ENCODE measurements at places on chromosomes 11 and 22. TPM values are rescaled to one million over a fixed set of nuclear protein-coding genes. Genes with fewer than 3 reads are reported as not detected.
A peak's percentile ranks its signal among the peaks of the same experiment; 100 is the strongest.

DNA sequence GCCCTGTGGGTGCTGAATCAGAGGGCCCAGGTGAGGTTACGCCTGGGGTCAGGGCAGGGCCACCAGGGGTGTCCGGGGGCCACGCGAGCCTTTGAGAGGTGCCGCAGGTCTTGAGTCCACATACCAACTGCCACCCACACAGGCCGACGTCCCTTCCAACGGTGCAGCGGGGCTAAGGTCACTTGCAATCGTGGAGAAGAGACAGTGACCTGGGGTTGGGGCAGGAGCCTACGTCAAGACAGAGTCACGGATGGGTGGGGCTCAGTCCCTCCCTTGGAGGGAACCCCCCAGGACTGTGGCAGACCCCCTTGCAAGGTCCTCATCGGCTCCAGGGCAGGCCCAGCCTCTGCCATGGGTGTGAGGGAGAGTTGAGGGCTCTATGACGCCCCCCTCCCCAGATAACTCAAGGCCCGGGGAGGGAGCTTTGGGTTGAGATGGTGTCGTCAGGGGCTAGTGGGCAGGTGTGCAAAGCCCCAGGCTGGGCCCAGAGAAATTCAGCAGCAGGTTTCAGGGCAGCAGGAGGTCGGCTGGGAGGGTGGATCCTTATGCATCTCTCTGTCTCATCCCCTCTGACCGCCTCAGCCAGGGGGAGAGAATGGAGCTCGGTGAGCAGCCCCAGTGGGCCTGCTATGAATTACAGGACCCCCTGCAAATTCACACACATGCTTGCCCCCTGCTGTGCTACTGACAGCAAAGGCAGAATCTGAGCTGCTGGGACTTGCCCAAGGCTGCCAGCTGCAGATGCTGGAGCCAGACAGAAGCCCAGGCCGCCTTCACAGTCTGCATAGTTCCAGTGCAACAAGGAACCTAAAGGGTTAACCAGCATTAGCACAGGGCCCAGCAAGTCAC, 60.0 kb downstream of the MYEOV start:
- H3K4me3 ChIP-seq: no peak overlapping the region
- no peak for DNase-seq
- no peak overlapping the region for H3K27ac ChIP-seq
- no peaks in the 10 kb centered on the region for H3K27me3 ChIP-seq
- H3K36me3 ChIP-seq: no peaks in the 10 kb centered on the region

DNA sequence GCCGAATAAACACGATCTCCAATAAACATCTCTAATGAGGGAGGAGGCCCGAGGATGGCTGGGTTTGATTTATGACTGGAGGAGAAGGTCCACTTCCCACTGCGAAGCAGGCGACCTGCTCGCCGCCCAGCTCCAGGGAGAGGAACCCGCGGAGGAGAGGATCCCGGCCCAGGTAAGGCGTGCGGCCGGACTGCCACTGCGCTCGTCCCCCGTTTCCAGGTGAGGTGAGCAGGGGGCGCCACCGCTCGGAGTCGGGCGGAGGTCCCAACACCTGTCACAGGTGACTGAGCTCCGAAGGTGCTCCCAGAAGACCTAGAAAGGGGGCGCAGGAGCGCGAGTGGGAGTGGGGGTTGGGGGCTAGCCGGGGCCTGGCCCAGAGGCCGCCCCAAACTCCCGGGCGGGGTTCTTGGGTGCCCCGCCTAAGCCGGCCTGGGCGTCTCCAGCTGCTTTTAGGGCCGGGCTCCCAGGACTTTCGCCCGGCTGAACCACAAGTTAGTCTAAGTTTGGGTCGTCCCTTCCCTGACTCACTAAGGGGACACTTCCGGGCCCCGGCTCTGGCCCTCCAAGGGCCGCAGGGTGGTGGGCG, 5.4 kb upstream of the PAX6 start:
- no peak overlapping the region for H3K27ac ChIP-seq
- no peaks in the 10 kb centered on the region for H3K36me3 ChIP-seq
- peak overlapping the region; percentile 12 for H3K4me3 ChIP-seq
- DNase-seq: no peak

DNA sequence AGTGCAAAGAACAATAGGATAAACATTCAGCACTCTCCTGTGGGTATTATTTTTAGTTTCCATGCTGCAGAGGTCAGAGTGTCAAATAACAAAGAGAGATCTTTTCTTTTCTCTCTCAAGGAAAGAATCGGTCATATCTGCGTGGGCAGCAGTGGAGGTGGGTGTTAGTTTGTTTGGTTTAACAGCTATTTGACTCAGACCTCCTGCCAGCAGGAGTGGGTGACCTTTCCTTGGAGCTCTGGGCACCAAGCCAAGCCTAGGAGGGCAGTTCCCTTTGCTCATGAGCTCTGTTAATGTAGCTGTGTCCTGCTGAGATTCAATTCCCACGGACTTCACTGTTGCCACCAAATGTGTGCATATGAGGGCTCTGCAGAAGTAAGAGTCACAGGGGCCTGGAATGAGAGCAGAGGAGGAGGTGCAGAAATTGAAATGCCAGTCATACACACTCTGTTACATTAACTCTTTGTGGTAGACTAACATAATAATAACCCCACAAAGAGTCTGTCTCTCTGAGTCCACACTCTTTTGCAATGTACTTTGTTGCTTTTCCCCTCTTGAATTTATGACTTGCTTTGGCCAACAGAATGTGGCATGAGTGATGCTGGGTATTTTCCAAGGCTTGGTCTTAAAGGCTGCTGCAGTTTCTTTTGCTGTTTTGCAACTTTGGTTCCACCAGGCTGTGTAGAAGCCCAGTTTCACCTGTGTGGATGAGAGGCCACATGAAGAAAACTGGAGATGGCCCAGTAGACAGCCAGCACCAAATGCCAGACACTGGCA, 76.0 kb upstream of the GRK3 start:
- H3K27ac ChIP-seq: peak overlapping the region; percentile 28
- no peak overlapping the region for H3K4me3 ChIP-seq
- no peaks in the 10 kb centered on the region for H3K4me1 ChIP-seq
- DNase-seq: peak; percentile 56
- H3K36me3 ChIP-seq: no peaks in the 10 kb centered on the region

GRCh38 chr11:72347691-72348090, 86.6 kb downstream of the CLPB start:
- DNase-seq: no peak
- H3K27me3 ChIP-seq: no peaks in the 10 kb centered on the region
- H3K36me3 ChIP-seq: no peaks in the 10 kb centered on the region

DNA sequence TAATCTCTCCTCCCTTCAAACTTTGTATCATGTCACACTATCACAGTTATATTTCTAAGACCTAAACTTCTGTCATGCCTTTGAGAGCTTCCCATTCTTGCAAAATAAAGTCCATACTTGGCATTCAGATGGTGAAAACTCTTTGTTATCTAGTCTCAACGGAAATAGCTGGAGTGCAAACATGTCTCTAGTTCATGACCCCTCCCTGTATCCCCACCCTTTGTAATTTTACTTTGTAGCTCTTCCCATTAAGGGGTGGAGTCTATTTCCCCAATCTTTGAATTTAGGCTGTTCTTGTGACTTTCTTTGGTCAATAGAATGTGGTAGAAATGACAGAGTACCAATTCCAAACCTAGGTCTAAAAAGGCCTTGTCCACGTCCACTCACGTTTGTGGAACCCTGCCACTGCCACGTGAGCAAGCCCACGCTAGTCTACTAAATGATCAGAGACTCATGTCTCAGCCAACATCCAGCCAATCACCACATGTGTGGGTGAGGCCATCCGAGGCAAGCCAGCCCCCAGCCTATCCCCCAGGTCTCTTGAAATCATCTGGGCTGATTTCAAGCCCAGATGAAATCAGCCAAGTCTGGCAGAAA, 23.4 kb downstream of the SLN start:
- no peak overlapping the region for H3K4me3 ChIP-seq
- DNase-seq: no peak
- no peaks in the 10 kb centered on the region for H3K27me3 ChIP-seq
- H3K27ac ChIP-seq: no peak overlapping the region
- H3K36me3 ChIP-seq: no peaks in the 10 kb centered on the region
- no peaks in the 10 kb centered on the region for H3K4me1 ChIP-seq

- H3K4me3 ChIP-seq: no peak overlapping the region
- H3K36me3 ChIP-seq: no peaks in the 10 kb centered on the region
- H3K27ac ChIP-seq: no peak overlapping the region
- no peak for DNase-seq
- H3K27me3 ChIP-seq: no peaks in the 10 kb centered on the region
These were observed 74.4 kb downstream of the MS4A13 start for GRCh38 chr11:60589611-60590010.

- H3K4me3 ChIP-seq: no peak overlapping the region
- no peaks in the 10 kb centered on the region for H3K36me3 ChIP-seq
- no peak overlapping the region for H3K27ac ChIP-seq
- no peaks in the 10 kb centered on the region for H3K4me1 ChIP-seq
- no peak for DNase-seq
These were observed 615.4 kb upstream of the B3GAT1 start for GRCh38 chr11:135027461-135027860.

GRCh38 chr11:74310857-74311256, 583 bp downstream of the P4HA3 start:
- no peaks in the 10 kb centered on the region for H3K27me3 ChIP-seq
- no peak overlapping the region for H3K27ac ChIP-seq

DNA sequence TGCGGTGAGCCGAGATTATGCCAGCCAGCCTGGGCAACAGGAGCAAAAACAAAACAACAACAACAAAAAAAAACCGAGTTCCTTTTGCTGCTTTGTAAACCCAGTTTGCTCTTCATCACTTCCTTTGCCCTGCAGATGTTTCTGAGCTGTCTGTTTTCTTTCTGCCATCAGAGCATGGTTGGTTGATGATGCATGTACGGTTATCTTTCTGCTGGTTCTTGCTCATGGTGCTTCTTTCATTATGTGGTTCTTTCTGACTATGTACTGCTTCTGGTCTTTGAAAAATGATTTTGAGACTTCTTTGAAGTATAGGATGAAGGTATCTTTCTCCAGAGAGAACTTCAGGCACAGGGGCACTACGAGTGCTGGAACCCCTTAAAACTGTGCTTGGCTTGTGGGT, 13.2 kb downstream of the TANGO2 start:
- H3K4me3 ChIP-seq: no peak overlapping the region
- no peaks in the 10 kb centered on the region for H3K4me1 ChIP-seq
- DNase-seq: no peak

DNA sequence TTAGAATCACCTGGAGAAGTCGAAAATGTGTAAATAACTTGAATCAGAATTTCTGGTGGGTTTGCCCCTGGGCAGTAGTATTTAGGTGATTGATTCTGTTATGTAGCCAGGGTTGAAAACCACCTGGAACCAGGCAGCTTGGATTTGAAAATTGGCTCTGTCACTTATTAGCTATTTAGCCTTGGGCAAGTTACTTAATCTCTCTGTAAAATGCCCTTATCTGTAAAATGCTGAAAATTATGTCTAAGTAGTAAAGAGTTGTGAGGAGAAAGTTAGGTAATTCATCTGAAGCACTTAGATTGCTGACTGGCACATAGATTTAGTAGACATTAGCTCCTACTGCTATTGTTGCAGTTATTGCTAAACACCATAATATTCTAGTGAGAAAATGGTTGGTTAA, 49.3 kb downstream of the PPME1 start:
- no peaks in the 10 kb centered on the region for H3K36me3 ChIP-seq
- H3K4me1 ChIP-seq: no peaks in the 10 kb centered on the region
- no peak for DNase-seq

- no peak for DNase-seq
- no peak overlapping the region for H3K27ac ChIP-seq
- no peak overlapping the region for H3K4me3 ChIP-seq
- H3K36me3 ChIP-seq: no peaks in the 10 kb centered on the region
- no peaks in the 10 kb centered on the region for H3K4me1 ChIP-seq
- H3K27me3 ChIP-seq: no peaks in the 10 kb centered on the region
These were observed 32.5 kb downstream of the LMO1 start for GRCh38 chr11:8230921-8231847.

DNA sequence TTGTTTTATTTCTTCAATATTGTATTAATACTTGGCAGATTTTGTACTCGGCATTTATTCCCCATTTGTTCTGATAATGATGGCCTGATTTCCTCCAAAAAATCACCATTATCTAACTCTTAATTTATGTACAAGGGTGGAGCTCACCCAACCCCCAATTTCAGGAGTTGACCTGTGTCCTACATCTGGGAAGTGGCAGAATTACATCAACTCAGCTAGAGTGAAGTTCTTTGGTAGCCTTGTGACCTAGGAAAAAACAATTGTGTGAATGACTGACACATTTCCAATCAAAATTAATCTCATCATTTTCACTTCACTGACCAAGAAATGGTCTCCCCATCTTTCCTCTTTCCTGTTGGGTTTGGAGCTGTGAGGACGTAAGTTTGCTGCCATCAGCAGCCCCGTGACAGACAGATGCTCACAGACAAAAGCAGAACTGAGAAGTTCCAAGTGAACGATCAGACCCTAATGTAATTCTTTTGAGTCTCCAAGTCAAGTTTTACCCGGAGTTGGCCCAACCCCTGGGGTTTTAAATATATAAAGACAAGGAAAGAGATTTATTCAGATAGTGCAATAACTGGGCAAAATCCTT, 16.6 kb upstream of the MS4A6E start:
- no peak overlapping the region for H3K4me3 ChIP-seq
- H3K27ac ChIP-seq: no peak overlapping the region
- H3K36me3 ChIP-seq: no peaks in the 10 kb centered on the region

DNA sequence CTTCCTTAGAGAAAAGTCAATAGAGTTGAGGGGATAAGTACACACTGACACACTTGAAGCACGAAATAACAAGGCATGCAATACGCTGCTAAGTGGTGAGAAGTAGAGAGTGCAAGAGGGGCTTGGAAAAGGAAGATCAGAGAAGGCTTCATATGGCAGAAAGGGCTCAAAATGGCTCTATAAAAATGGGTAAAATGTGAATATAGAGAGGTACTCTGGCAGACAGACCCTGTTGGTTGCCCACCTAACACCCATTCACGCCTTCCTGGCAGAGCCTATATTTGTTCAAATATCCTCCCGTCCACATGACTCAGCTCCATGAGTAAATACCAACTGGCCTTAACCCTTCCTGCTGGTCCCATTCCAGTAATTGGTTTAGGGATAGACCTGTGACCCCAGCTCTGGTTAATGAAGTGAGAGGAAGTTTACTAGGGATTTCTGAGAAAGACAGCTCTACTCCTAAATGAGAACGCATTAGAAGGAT, 38.9 kb upstream of the CCDC34 start:
- H3K27ac ChIP-seq: no peak overlapping the region
- no peak for DNase-seq
- H3K27me3 ChIP-seq: no peaks in the 10 kb centered on the region
- H3K4me3 ChIP-seq: no peak overlapping the region
- H3K4me1 ChIP-seq: no peaks in the 10 kb centered on the region
- no peaks in the 10 kb centered on the region for H3K36me3 ChIP-seq

- no peak overlapping the region for H3K4me3 ChIP-seq
- no peaks in the 10 kb centered on the region for H3K27me3 ChIP-seq
- peak overlapping the region; percentile 25 for H3K27ac ChIP-seq
- DNase-seq: no peak
These were observed 76.0 kb upstream of the MTMR2 start for GRCh38 chr11:95999711-96000406.

- no peaks in the 10 kb centered on the region for H3K27me3 ChIP-seq
- H3K4me1 ChIP-seq: peaks cover 9% of the 10 kb centered on the region
- no peaks in the 10 kb centered on the region for H3K36me3 ChIP-seq
- peak within 1 kb of the TSS; percentile 40 for H3K4me3 ChIP-seq
- peak; percentile 49 for DNase-seq
- no peak within 1 kb of the TSS for H3K27ac ChIP-seq
These were observed at the start of gene SCN4B for GRCh38 chr11:118152552-118153471. Gene SCN4B, minus strand, starts transcription at chr11:118152823. Its CDS starts 150 bp downstream, at chr11:118152673.

The DRG1 gene
- 31.5 TPM for total RNA-seq

The MAPK11 gene
- 7.9 TPM for total RNA-seq

The RASSF10 gene
- not detected for total RNA-seq

The CREB3L1 gene
- total RNA-seq: 20.8 TPM

The SCGB2A2 gene
- total RNA-seq: not detected

The SPI1 gene
- 9.2 TPM for total RNA-seq

The TIGD3 gene
- under 0.01 TPM for total RNA-seq

The NPAS4 gene
- total RNA-seq: 12.6 TPM

The NAGA gene
- total RNA-seq: 44.0 TPM
